Stimulated activated CD8-positive, alpha-beta memory T cell treated with anti-CD3 and anti-CD28 coated beads, Interleukin-15, amount 100 ng/mL, for 4 hours (primary cell): ENCODE measurements at places on chromosomes 2 and 18.

GRCh38 chr18:14098428-14098827, 33.8 kb downstream of the ZNF519 start:
- no peak for DNase-seq

- no peak for DNase-seq
Observed at GRCh38 chr2:237025090-237025865, 60.4 kb upstream of the COPS8 start.

GRCh38 chr2:210715560-210716082, 159.2 kb downstream of the CPS1 start:
- no peak for DNase-seq

GRCh38 chr2:100233061-100233460, 89.2 kb downstream of the LONRF2 start:
- no peak for DNase-seq

DNA sequence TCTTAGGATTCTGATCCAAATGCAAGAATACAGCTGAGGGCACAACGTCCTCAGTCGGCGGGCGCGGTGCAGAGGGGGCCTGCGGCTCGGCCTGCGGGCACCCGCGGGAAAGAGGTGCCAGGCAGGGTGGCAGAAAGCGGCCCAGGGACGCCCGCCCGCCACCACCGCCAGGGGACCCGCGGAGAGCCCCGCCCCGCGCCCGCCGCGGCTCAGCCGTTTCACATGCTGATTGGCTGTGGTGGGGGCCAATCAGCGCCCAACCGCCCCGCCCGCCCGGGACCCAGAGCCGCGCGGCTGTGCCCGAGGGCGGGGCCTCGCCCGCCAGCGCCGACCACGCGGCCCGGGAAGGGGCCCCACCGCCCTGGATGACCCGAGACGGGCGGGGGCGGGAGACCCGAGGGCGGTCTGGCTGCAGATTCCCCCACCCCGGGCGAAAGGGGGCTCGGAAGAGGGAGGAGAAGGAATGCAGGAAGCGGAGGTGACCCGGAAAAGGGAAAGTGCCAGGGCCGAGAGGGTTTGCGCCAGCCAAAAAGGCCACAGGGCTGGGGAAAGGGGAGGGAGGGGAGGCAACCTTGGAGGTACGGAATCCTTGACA, 8.0 kb downstream of the IRS1 start:
- DNase-seq, result peak; percentile 86

- no peak for DNase-seq
Observed at GRCh38 chr2:18413676-18414396, 146.6 kb downstream of the RDH14 start.

DNA sequence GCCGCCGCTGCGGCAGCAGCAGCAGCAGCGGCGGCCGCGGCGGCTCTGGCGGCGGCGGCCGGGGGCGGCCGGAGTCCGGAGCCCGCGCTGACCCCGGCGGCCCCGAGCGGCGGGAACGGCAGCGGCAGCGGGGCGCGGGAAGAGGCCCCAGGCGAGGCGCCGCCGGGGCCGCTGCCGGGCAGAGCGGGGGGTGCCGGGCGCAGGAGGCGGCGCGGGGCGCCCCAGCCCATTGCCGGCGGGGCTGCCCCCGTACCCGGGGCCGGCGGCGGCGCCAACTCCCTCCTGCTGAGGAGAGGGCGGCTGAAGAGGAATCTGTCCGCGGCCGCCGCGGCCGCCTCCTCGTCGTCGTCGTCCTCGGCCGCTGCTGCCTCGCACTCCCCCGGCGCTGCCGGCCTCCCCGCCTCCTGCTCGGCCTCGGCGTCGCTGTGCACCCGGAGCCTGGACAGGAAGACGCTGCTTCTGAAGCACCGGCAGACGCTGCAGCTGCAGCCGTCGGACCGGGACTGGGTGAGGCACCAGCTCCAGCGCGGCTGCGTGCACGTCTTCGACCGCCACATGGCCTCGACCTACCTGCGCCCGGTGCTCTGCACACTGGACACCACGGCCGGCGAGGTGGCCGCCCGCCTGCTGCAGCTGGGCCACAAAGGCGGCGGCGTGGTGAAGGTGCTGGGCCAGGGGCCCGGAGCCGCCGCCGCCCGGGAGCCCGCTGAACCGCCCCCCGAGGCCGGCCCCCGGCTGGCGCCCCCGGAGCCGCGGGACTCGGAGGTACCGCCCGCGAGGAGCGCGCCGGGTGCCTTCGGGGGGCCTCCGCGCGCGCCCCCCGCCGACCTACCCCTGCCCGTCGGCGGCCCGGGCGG, 646 bp downstream of the PHLPP1 start:
- DNase-seq, result no peak

DNA sequence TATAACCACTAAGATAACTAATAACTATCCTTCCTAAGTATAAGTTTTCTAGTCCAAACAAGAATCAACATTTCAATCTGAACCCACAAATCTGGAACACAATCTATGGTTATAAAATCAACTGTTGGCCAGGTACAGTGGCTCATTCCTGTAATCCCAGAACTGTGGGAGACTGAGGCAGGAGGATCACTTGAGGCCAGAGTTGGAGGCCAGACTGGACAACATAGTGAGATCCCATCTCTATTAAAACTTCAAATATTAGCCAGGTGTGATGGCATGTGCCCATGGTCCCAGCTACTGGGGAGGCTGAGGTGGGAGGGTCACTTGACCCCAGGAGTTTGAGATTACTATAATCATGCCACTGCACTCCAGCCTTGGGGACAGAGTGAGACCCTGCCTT, 11.2 kb downstream of the MRPS5 start:
- no peak for DNase-seq

DNA sequence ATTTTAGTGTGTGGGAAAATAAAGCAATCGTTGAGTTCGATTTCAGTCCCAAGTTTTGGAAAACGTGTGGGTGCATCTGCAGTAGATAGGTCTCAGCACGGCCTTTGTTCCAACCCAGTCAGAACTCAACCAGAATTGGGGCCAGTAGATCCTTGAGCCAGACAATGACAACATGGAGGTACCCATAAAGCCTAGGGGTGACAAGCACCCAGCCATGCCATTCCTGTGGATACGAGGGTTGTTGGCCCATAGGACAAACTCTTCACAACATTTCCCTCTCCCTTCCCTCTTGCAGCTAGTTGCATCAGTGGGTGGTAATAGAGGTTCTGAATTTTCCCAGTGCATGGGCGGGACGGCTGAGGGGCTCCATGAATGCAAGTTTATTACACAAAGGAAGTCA, 60.1 kb downstream of the ST3GAL5 start:
- no peak for DNase-seq

GRCh38 chr2:102159295-102159694, 16.7 kb downstream of the IL1R1 start:
- DNase-seq, result no peak

DNA sequence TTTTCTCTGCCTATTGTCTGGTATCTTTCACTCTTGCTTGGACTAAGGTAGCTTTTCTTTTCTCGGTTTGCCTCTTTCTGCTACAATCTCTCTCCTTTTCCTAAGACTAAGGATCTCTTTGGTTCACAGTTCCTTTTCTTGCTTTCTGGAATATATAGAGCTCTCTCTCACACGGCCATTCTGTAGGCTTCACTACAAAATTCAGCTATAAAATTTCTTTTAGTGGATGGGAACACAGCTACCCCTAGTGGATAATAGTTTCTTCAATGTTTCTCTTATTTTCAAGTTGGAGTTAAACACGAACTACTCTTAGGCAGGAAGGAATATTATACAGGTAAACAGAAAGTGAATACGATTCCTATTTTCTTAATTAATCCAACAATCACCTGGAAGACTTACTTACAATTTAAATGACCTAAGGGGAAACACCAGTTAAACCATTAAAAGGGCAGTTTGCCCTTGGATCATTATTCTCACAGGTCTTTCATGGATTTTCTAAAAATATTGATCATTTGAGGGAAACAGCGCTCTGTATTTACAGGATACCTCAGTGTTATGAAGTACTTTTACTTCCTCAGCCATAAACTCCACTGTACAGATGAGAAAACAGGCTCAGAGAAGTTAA, 140.5 kb downstream of the LRP2 start:
- DNase-seq, result no peak

GRCh38 chr2:203105996-203106395, 91.3 kb downstream of the NBEAL1 start:
- no peak for DNase-seq

GRCh38 chr2:222353993-222354392, 55.2 kb upstream of the PAX3 start:
- no peak for DNase-seq

DNA sequence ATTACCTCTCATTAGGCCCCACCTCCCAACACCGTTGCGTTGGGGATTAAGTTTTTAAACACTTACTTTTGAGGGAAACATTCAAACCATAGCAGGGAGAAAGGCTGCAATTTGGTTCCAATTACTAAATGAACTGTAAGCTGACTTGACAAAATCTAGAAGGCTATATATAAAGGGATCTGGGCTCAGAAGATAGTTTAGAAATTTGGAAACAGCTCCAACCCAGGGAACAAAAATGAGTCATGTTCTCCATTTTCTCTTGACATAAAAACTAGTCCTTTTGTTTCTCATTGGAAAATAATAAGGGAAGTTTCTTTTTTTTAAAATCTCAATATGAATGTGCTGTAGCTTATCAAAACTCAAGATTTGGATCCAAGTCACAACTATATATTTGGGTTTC, 17.5 kb downstream of the MOGAT1 start:
- DNase-seq, result no peak

DNA sequence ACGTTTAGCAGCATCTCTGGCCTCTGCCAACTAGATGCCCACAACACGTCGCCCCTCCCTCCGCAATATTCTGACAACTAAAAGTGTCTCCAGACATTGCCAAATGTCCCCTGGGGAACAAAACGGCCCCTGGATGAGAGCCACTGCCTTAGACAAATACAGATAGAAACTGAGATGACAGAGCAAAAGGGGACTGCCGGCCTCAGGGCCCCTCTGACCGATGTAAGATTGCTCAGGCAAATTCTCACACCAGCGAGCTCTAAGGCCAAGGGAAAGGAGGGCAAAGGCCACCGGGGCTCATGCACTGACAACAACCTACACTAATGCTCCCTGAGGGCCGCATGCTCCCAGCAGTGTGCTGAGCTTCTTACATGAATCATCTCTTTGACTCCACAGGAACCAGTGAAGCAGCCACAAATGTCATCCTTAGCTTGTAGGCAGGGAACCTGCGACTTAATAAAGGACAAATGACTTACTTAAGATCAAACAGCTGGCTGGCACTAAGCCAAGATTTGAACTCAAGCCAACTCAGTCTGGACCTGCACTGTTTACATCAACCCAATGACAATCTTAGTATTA, 228.5 kb downstream of the TTC32 start:
- DNase-seq, result no peak

DNA sequence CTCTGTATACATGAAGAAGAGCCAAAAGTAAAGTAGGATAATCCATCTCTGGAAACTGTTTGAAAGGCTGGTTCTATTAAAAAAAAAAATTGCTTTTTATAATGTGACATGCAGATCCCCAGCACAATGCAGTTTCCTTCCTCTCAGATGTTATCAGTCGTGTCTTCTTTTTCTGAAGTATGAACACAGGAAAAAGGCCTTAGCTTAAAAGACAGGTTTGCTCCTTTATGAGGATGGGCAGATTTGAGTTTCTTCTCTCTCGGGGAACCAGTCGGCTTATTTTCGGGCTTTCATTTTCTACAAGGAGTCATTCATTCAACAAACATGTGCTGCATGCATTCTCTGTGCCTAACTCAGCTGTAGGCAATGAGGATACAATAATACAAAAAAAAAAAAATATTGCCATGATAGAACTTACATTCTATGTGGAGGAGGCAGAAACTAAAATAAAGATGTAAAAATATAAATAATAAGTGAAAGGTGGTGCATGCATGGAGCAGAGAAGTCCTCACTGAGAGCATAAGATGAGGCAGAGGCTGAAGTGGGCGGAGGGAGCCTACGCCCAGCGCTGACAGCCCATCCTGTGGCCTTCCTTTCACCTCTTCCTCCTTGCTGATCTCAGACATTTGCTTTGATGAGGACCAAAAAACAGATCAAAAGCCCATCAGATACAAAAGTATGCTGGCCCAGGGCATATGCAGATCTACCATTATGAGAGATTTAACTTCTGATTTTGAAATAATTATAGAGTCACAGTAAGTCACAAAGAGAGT, at the start of gene CD226:
CD226 (minus strand) TSS at position 513 of the 773 bp plus-strand sequence; CDS start at position 46, 467 bp downstream.
- DNase-seq, result no peak

DNA sequence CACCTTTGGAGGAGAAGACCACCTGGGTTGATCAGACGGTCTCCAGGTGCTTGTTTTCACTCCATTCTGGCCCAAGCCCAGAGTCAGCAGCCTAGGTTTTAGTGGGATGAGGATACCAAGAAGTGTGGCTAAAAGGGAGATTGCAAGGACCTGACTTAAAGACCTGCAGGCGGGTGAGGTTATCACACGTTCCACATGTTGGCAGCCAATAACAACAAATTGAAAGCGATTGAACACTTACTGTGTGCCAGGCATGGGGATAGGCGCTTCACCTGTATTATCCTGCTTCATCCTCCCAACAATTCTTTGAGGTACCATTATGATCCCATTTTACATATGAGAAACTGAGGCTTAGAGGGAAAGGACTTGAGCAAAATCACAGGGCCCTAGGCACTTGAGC, 5.0 kb downstream of the ARL4C start:
- DNase-seq, result no peak

- DNase-seq, result no peak
Observed at GRCh38 chr2:108074150-108074549, 87.8 kb downstream of the SLC5A7 start.

GRCh38 chr18:13486686-13487085, 239.7 kb downstream of the FAM210A start:
- DNase-seq, result no peak

GRCh38 chr2:32838418-32838817, 108.3 kb upstream of the LTBP1 start:
- DNase-seq, result no peak

DNA sequence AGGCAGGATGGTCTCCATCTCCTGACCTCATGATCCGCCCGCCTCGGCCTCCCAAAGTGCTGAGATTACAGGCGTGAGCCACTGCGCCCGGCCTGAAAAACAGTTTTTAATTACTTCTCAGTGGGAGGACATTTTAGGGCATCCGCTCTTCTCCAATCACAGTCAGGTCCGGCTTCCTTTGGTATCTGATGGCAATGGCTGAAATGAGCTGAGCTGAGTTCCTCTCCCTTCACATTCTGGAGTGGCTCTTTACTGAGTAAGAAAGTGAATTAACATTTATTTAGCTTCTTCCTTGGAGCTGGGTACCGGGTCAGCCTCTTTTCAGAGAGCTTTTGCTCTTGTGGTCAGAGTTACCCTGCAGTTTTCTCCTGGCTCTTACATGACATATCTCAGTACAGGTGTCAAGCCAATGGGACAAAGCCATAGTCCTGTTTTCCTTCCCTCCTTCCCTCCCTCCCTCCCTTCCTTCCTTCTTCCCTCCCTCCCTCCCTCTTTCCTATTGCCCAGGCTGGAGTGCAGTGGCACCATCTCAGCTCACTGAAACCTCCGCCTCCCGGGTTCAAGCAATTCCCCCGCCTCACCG, 1.1 kb upstream of the TTC27 start:
- DNase-seq, result no peak

GRCh38 chr18:28175150-28175929, 1.6 kb downstream of the CDH2 start:
- DNase-seq, result no peak

- DNase-seq, result no peak
Observed at GRCh38 chr18:28995319-28995718, 818.4 kb upstream of the CDH2 start.

- DNase-seq, result no peak
Observed at GRCh38 chr2:219159771-219160185, 837 bp downstream of the NHEJ1 start.

GRCh38 chr2:55771612-55772011, 78.0 kb upstream of the PNPT1 start:
- no peak for DNase-seq
